ENCODE measurements at places on chromosomes 3 and 15.

DNA sequence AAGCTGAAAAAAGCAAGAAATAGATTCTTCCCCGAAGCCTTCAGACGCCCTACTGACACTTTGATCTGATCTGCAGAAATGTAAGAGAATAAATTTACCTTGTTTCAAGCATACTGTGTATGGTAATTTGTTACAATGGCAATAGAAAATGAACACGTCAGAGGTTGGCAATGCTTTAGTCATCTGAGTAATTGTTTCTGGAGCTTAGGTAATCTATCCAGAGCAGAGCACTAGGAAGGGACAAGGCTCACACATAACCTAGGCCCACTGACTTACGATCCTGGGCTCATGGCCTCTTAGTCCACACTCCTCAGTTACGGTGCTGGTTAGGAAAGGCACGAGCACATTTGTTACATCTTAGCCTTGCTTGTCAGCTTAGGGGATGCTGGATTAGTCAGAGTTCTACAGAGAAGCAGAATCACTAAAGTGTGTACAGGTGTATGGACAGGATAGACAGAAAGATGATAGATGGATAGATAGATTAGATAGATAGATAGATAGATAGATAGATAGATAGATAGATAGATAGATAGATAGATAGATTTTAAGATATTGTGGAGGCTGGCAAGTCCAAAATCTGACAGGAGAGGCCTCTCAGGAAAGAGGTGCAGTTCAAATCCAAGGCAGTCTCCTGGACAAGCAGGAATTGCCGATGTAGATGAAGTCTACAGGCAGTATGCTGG lies 46.8 kb upstream of the TBC1D23 start:
- DNase-seq = no peak

DNA sequence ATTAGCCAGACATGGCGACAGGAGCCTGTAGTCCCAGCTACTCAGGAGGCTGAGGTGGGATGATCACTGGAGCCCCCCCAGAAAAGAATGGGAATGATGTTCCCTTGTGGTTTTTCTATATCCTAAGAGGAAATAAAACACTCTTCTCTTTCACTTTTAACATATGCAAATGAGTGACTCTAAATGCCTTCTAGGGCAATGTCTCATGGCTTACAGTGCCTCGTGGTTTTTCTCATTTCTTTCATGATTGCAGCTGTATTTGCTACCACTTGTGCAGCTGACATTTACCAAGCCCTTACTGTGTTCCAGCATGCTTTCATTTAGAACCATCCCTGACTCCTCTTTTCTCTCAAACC lies 26.4 kb downstream of the STOML1 start:
- DNase-seq = peak; percentile 18

DNA sequence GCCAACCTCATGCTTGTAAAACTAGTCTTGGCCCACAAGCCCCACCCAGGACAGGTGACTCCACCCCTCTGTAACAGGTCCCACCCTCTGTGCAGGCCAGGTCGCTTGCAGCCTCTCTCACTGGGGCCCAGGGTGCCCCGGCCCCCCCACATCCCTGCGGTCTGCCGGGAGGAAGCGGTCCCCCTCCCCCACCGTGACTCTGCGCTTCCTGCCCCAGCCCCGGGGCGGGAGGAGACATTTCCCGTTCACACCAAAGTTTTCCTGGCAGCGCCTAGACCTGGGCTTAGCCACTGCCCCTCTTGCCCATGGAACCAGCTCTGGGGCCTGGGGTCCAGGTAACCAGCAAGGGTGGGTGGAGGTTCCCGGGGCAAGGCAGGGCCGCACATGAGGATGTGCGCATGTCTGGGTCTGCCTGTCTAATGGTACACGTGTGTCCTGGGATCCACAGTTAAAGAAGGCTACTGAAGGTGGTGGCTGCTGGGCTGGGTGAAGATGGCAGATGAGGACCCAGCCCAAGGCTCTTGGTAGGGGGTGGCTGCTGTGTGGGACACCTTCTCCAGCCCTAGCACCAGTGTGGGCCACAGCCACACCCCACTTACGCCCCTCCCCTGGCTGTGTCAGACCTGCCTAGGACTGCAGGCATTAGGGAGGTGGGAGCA lies 8.4 kb downstream of the NBEAL2 start:
- DNase-seq = no peak

DNA sequence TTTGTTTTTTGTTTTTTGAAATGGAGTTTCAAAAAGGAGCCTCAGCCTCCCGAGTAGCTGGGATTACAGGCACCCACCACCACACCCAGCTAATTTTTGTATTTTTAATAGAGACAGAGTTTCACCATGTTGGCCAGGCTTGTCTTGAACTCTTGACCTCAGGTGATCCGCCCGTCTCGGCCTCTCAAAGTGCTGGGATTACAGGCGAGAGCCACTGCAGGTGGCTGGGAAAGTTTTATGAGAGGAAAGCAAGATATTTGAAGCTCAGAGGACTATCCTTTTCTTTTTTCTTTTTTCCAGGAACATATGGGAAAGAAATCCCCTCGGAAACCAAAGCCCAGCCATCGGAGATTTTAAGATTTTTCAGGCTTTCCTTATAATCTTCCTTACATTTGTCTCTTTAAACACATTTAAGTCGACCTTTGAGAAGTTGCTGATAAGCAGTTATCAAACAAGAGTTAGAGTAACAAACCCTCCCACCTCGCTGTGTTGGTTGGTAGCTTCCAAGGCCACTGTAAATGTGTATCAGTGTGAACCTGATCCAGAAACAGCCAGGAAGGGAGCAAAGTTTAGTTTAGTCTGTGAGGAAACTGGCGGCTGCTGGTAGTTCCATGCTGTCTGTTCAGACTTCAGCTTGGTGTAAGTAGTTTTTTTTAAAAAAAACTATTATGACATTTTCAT lies 34.5 kb upstream of the MAP3K13 start:
- no peak for DNase-seq

- DNase-seq = no peak
Observed at GRCh38 chr15:85100186-85100937, 118.7 kb downstream of the PDE8A start.
